Stimulated activated CD4-positive, alpha-beta T cell treated with anti-CD3 and anti-CD28 coated beads, TNF-alpha, amount 100 ng/mL, for 1 hour (primary cell): ENCODE measurements at places on chromosomes 7 and 10.

- no peak for DNase-seq
These were observed 46.8 kb downstream of the NPVF start for GRCh38 chr7:25181532-25181931.

DNA sequence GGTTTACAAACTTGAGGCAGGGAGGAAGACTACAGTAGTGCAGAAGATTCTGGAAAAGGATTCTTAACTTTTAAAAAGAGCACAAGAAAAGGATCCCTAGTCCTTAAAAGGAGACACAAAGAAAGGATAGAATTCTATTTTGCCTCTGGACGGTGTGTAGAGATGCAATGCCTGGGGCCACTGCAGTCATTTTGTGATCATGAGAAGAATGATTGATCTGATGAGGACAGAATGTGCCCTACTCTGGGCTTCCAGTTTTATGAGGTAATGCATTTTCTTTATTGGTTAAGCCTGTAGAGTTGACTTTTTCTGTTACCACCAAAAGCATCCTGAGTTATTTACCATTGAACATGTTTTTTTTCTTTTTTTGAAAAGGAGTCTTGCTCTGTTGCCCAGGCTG lies 28.3 kb upstream of the UCMA start:
- DNase-seq: no peak

GRCh38 chr10:76324283-76324682 lies 892.9 kb downstream of the LRMDA start:
- no peak for DNase-seq

DNA sequence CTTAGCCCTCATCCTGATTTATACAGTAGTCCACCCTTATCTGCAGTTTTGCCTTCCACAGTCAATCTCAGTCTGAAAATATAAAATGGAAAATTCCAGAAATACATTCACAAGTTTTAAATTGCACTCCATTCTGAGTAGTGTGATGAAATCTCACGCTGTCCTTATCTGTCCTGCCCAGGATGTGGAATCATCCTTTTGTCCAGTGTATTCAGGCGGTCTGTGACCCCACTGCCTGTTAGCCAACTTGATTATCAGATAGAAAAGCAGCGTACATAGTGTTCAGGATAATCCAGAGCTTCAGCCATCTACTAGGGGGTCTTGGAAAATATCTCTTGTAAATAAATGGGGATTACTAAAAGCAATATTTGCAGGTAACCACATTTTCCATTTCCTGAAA lies 146.3 kb downstream of the MALRD1 start:
- DNase-seq: no peak

DNA sequence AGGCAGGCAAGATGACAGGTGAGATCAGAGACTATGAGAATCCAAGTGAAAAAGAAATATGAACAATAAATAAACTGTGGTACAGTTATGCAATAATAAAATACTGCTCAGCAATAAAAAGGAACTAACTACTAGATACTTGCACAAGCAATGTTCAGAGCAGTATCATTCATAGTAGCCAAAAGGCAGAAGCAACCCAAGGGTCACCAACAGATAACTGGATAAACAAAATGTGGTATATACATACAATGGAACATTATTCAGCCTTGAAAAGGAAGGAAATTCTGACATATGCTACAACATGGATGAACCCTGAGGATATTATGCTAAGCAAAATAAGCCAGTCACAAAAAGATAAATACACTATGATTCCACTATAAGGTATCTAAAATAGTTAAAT lies 76.9 kb upstream of the KCNIP2 start:
- no peak for DNase-seq
